ENCODE measurements at places on chromosomes 2 and 18.

DNA sequence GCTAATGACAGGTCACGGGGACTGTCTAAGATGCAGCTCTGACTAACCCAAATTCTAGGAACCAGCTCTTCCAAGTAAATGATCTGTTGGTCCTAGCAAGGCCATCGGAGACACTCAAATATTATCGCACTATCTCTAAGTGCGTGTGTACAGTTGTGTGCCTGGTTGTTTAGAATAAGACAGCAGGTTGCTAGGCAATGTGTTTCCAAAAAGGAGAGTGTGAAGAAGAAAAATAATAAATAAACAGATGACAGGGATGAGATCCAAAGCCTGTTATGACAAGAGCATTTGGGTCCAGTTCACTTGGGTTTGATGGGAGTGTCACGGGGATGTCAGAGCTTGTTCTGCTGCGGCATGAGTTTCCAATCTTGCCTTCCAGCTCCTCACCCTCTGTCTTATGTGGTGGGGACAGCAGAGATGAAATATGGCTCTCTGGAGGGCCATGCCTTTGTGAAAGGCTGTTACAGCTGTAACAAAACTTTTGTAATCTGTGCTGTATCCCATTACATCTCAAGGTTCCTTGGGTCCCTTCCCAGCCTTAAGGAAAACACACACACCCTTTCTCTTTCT lies 127.5 kb upstream of the TNP1 start:
- no peak for DNase-seq

GRCh38 chr2:65027616-65028244 lies 28.5 kb upstream of the CEP68 start:
- no peak for DNase-seq

DNA sequence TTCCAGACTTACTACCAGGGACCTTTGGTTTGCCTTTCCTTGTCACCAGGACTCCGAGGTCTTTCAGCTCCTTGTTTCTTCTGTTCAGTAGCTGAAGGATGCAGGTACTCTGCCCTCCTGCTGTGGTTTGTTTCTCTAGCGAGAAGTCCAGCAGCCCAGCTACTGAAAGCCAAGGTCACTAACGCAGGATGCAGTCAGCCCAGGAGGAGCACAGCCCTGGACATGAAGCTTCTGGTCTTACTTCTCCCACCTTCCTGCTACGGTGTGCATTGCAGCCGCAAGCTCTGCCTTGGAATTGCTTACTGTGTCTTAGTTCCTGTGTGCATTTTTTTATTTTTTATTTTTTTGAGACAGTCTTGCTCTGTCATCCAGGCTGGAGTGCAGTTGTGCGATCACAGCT lies 62.4 kb downstream of the DGKD start:
- no peak for DNase-seq

DNA sequence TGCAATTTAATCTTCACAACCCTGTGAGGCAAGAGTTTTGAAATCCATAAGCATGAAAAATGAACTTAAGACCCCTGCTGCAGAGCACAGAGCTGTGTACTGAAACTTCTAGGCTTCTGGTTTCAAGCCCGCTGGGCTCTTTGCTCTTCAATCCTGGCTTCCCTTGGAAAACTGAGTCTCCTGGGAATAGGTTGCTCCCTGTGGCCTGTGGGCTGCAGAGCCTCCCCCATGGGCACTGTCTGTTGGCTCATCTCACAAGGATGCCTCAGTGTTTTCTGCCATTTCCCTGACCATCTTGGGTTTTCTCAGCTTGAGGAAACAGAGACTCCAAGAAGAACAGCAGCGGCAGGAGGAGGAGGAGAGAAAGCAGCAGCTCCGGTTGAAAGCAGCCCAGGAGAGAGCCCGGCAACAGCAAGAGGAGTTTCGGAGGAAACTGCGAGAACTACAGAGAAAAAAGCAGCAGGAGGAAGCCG lies 44.5 kb downstream of the SUMO1 start:
- no peak for DNase-seq

DNA sequence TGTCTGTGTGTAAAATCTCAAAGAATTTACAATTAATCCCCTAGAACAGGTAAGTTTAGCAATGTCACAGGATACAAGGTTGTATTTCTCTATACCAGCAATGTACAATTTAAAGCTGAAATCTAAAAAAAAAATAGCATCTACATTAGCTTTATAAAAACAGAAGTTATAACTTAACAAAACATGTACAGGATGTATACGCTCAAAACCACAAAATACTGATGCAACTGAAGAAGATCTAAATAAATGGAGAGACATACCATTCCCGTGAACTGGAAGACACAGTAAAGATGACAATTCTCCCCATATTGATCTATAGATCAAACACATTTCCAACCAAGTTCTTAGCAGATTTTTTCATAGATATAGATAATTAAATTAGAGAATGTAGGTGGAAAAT lies 17.5 kb upstream of the RANBP2 start:
- DNase-seq = no peak

DNA sequence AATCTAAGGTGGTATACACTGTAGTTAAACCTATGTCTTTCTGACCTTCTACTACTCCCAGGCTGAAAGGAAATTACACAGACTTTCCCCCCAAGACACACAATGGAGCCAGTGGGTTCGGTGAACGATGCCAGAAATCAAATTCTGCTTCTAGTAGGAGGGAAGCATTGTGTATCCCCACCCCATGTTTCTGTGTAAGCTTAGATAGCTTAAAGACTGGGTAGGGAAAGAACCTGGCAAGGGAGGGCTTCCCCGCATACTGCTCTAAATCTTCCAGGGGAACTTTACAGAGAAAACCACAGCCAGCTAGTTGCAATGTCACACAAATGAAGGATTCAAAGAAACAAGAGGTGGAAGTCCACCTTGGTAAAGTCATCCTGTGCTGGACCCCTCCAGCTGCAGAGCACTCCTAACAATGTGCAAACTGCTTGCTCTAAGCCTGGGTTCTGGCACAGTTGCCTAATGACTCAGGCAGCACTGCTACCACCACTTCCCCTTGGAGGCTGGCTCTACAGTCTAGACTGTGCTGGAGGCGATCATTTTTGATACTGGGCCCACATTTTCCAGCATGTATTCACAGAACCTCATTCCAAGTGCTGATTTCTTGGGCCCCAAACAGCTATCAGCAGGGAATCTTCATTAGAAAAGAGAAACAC lies 47.5 kb downstream of the TRIB2 start:
- DNase-seq = no peak

DNA sequence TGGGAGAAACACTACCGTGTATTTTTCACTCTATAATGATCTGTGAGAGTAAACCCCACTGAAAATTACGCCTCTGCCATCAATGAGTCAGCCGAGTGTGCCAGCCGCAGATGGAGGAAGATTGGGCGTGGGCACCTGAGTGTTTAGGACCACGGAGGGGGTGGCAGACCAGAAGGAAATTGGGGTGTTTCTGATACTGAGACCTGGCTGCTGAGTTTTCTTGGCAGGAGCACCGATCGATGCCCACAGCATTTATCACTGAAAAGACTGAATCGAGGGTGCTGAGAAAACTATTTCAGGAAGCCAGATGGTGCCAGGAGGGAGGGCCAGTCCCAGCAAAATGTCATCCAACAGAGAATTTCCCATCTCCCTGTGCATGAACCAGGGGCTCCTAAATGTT lies 91.9 kb upstream of the TPO start:
- no peak for DNase-seq

DNA sequence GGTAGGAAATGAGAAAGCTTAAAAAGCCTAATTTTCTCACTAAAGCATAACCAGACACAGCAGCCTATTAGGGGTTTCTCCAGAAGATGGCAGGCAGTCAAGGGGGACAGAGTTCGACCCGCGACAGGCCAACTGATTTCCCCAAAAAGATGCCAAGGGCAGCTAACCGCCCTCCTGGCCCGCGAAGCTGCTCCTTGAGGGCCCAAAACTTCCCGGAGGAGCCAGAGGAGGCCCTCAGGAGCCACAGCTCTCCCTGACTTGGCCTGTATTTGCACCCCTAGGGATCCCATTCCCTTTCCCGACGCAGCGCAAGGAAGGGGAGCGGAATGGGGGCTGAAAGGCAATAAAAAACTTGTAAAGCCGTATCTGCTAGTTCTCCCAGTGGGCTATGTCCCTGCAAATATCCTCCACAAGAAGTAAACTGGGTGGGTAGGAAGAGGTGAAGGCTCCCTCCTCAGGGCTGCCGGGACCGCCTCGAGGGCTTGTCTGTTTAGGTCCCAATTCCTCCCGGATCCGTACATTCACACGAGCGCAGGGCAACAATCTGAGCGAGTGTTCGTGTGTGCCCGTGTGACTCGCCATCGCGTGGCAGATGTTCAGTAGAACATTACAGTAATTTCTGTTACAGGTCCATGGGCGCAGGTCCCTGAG lies 756 bp upstream of the NAGK start:
- DNase-seq = no peak

- no peak for DNase-seq
These were observed 4.5 kb downstream of the SMARCAL1 start for GRCh38 chr2:216416571-216417307.

DNA sequence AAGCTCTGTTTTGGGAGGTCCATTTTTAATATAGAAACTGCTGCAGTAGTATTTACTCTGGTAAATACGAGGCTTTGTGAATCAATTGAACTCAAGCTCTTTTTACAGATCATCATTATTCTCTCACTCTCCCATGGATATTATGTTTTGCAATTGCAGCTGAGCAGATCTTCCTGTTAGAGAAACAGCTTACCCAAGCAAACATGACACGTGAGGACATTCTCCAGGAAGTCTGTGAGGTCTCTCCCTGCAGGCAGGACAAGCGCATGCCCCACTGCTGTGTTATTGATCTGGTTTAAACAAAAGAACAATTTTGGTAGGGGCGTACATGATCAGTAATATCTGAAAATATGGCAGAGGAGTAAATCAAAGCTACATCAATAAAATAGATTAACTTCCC lies 72.1 kb downstream of the COL6A3 start:
- DNase-seq = no peak

DNA sequence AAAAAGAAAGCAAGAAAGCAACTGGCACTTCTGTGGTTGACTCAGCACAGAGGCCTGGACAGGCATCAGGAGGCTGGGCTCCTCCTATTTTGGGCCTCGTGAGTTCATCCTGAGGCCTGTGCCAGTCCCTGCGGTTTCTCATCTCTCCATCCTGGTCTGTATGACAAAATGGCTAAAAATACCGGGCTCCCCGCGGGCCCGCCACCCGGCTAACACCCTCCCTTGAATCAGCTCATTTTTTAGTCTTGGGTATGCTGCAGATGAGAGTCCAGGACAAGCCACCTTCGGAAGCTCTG lies 62.3 kb upstream of the YWHAQ start:
- DNase-seq = peak; percentile 46

DNA sequence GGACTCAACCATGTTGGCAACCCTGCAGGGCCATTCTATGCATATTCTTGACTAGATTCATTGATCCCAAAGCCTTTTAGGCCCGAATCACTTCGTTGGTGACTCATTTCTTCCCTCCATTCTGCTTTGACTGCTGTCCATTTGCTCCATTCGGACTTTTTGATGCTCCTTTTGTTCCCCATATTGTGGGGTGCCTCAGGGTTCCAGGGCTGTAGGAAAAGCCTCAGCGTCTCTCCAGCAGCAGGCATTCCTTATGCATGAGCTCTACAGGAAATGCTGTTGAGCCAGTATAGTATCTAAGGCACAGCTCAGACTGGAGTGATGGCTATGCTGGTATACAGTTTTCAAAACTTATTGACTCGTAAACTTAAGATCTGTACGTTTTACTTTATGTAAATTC lies 292.6 kb downstream of the PRKCE start:
- DNase-seq = no peak

DNA sequence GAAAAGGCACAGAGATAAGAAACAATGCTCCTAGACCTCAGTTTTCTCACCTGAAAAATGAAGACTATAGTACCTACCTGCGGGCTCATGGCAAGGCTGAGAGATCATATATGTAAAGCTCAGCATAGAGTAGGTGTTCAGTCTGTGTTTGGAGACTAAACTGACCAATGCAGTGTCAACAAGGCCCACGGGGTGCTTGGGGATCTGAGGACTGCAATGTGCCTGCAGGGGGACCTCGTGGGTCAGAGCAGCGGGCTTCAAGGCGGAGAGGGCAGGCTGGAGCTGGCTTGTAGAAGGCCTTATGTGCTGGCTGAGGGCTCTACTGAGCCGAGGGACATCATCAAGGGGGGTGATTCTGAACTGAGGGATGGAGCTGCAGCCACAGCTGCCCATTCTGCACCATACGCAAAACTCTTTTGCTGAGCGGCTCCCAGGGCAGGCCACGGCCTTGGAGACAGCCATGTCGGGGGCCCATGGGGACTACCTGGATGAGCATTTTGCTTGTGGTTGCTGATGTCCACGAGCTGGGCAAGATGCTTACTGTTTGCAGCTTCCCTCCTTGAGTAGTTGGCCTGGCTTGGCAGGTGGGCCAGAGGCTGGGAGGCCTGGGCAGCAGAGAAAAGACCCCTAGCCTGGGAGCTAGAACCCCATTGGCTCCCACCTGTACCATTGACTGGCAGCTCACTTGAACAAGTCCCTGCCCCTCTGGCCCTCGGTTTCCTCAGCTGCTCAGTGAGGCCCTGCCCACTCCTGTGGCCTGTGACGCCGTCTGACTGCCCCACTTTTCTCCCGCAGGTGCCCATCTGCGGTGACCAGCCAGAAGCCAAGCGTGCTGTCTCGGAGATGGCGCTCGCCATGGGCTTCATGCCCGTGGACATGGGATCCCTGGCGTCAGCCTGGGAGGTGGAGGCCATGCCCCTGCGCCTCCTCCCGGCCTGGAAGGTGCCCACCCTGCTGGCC lies 23.5 kb downstream of the STEAP3 start:
- no peak for DNase-seq

- no peak for DNase-seq
These were observed 958.0 kb downstream of the EPHA4 start for GRCh38 chr2:220614064-220614463.

DNA sequence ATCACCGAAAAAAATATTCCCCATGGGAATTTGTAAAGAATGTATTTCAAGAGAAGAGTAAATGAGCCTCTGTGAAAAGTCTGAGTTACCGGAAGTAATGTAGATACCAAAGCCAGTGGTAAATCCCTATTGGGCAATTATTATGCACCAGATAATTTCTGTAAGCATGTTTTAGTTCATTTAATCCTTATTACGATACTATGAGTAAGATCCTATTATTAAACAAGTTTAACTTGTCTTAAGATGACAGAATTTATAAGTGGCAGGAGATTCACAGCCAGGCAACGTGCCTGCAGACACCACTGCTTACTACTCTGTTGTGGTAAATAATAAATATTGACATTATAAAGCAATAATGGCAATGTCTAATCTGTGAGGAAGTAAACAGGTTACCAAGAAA lies 280.8 kb upstream of the RGPD4 start:
- DNase-seq = no peak

DNA sequence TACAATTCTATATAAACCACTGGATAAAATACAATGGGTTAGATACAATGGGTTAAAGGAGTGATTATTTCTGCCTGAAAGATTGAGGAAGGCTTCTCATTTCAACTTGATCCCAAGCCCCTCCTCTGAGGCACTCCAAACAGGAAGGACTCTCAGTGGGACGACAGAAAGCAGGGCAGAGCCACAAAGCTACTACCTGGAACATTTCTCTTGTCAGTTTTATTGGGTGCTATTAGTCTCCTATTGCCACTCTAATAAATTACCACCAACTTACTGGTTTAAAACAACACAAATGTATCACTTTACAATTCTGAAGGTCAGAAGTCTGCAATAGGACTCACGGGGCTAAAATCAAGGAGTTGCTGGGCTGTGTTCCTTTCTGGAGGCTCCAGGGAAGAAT lies 146.7 kb downstream of the MREG start:
- no peak for DNase-seq

GRCh38 chr18:60966876-60967275 lies 366.4 kb upstream of the CDH20 start:
- DNase-seq = no peak

GRCh38 chr2:230330725-230331124 lies 3.7 kb downstream of the SP140L start:
- no peak for DNase-seq

GRCh38 chr18:74479486-74480148 lies 16.5 kb upstream of the CNDP2 start:
- DNase-seq = no peak

Measured in retinal pigment epithelial cell (primary cell).